Thymus (tissue), 14 donors: ENCODE measurements at places on chromosomes 2 and 18. TPM values are rescaled to one million over a fixed set of nuclear protein-coding genes. Genes with fewer than 3 reads are reported as not detected.

Gene SFT2D3
- 7.3 TPM for total RNA-seq

DNA sequence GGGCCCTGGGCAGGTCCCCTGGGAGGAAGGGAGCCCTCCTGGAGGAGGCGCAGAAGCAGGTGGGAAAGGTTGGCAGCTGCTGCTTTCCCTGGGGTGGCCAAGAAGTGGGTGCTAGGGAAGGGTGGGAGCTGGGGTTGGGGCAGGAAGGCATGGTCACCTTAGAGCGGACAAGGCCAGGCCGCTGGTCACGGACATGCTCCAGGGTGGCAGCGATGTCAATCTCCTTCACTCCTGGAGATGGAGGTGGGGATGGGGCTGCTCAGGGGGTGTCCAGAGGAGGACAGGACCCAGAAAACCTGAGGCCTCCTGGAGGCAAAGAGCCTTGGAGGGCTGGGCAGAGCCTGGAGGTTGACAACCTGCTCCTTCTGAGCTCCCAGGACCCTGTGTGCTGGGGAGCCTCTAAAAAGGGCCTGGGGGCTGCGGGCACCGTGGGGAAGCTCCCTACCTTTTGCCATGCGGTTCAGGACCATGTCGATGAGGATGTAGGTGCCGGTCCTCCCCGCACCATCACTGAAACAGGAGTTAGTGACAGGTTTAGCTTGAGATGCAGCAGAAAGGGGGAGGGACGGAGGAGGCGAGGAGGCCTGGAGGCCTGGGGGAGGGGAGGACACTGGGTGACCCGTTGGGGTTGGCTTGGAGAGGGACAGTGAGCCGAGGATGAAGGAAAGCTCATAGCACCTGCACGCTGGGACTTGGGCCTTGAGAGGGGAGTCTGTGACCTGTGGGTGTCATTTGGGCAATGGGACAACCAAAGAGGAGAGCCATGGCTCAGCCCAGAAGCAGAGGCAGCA lies 11.4 kb downstream of the DNAJB2 start:
- H3K4me3 ChIP-seq: no peak overlapping the region
- peaks cover 9% of the 10 kb centered on the region for H3K4me1 ChIP-seq
- no peak overlapping the region for H3K27ac ChIP-seq
- H3K36me3 ChIP-seq: peaks cover 10% of the 10 kb centered on the region

Gene DLX2
- total RNA-seq: 0.09 TPM

Gene MOGAT1
- total RNA-seq: not detected

GRCh38 chr18:79664525-79665125 lies 15.0 kb upstream of the CTDP1 start:
- H3K27me3 ChIP-seq: no peaks in the 10 kb centered on the region
- H3K4me1 ChIP-seq: no peaks in the 10 kb centered on the region
- no peak overlapping the region for H3K4me3 ChIP-seq
- no peak for DNase-seq

Gene ADD2
- total RNA-seq: 0.90 TPM

GRCh38 chr2:23385748-23386338 lies 864 bp downstream of the KLHL29 start:
- DNase-seq: no peak
- H3K36me3 ChIP-seq: no peaks in the 10 kb centered on the region
- H3K4me3 ChIP-seq: peak overlapping the region; percentile 24
- peak overlapping the region; percentile 18 for H3K27ac ChIP-seq
- H3K27me3 ChIP-seq: peaks cover 79% of the 10 kb centered on the region

DNA sequence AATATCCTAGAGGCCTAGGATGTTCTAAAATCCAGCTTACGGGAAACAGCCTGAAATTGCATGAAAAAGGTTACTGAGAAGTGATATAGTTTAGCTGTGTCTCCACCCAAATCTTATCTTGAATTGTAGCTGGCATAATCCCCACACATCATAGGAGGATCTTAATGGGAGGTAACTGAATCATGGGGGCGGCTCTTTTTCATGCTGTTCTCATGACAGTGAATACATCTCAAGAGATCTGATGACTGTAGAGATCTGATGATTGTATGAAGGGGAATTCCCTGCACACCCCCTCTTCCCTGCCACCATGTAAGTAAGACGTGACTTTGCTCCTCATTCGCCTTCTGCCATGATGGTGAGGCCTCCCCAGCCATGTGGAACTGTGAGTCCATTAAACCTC lies 385.6 kb upstream of the ID2 start:
- no peak overlapping the region for H3K27ac ChIP-seq
- no peaks in the 10 kb centered on the region for H3K4me1 ChIP-seq
- DNase-seq: no peak
- H3K36me3 ChIP-seq: no peaks in the 10 kb centered on the region

- H3K36me3 ChIP-seq: no peaks in the 10 kb centered on the region
- H3K4me3 ChIP-seq: no peak overlapping the region
- H3K4me1 ChIP-seq: no peaks in the 10 kb centered on the region
- peak; percentile 24 for DNase-seq
- H3K27me3 ChIP-seq: no peaks in the 10 kb centered on the region
Measured at GRCh38 chr2:45494275-45494977, 116.6 kb downstream of the SRBD1 start.

DNA sequence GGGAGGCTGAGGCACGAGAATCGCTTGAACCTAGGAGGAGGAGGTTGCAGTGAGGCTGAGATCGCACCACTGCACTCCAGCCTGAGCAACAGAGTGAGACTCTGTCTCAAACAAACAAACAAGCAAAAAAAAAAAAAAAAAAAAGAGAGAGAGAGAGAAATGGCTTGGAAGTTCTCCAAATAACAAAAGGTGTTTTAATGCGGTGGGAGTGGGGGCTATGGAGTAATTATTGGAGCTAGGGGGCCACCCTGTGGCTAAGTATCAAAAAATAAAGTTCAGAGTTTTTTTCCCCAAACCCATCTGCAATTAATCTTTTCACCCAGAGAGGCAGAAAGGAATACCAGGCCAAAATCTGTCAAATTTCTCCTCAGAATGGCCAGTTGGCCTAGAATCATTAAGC lies 23.0 kb upstream of the CEP68 start:
- H3K27ac ChIP-seq: no peak overlapping the region
- H3K27me3 ChIP-seq: no peaks in the 10 kb centered on the region
- H3K4me3 ChIP-seq: no peak overlapping the region
- no peak for DNase-seq
- H3K36me3 ChIP-seq: peaks cover 3% of the 10 kb centered on the region

- DNase-seq: no peak
- no peak overlapping the region for H3K27ac ChIP-seq
- no peaks in the 10 kb centered on the region for H3K27me3 ChIP-seq
- H3K36me3 ChIP-seq: no peaks in the 10 kb centered on the region
Measured at GRCh38 chr2:230885463-230886130, 20.9 kb downstream of the ITM2C start.

DNA sequence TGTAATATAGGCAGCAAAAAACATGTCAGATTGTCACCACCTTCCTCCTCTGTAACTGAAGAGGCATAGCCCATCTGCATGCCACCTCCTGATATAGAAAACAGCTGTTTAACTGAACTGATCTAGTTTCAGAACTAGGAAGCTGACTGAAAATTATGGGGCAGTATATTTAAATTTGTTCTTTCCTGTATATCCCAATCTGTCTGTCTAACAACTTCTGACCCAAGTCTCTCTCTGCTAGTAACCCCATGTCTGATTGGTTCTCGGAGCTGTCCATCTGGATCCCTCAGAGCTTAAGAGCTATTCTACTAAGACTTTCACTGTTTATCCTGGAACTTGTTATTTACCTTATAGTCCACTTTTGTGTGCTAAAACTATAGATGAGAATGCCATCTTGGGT lies 68.2 kb upstream of the SLC35G4 start:
- DNase-seq: no peak
- no peaks in the 10 kb centered on the region for H3K4me1 ChIP-seq
- no peak overlapping the region for H3K27ac ChIP-seq
- H3K4me3 ChIP-seq: no peak overlapping the region

Gene GAD1
- 1.0 TPM for total RNA-seq

DNA sequence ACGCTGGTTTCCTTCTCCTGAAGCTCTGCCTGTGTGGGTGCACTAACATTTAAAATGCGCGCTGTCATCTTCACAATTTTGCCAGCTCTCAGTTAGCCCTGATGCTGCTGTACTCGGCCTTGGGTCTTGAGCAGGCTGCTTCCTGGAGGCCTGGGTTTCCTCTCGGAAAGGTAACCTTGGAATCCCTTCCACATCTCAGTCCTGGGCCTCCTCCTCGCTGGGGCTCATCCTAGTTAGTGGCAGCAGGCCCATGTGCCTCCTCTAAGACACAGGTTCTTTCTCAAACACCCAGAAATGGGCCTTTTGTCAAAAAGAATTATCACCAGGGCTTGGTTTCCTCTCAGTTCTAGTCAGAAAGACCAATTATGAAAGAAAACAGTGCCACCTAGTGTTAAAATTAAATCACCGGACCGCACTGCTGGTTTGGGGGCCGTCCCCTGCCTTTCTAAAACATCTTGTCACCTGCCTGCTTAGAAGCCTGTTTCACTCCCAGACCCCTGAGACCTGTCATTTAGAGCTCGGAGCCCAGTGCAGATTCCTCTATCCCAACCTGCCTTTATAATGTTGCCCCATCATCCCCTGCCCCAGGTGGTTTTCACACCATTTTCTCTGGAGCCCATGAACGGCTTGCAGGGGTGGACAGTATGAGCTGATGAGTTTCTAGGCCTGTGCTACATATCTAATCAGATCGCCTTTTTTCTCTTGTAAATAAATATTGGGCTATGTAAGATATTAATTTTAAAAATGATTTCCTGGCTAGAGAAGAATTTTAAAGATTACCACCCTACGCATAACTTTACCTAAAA lies 42.4 kb downstream of the HK2 start:
- H3K27ac ChIP-seq: no peak overlapping the region
- H3K27me3 ChIP-seq: no peaks in the 10 kb centered on the region
- no peak overlapping the region for H3K4me3 ChIP-seq
- DNase-seq: peak; percentile 54
- H3K4me1 ChIP-seq: no peaks in the 10 kb centered on the region

Gene SLC5A7
- total RNA-seq: 0.05 TPM

Gene RTP5
- total RNA-seq: 0.66 TPM

Gene ST8SIA5
- total RNA-seq: 0.05 TPM

DNA sequence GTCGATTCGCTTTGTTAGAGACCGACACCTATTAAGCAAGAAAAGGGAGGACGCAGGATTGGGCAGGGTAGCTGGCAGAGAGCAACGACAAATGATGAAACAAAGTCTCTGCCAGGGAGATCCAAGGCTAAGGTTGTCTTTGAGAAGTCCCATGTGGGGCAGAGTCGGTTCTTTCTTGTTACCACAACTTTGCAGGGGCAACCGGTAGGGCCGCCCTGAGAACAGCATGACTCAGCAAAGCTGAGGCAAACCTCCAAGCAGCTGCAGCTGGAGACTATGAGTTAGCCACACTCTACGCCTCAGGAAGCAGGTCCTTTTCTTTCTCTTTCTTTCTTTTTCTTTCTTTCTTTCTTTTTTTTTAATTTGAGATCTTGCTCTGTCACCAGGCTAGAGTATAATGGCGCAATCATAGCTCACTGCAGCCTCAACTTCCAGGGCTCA lies 452.3 kb upstream of the ID2 start:
- H3K36me3 ChIP-seq: no peaks in the 10 kb centered on the region
- H3K4me3 ChIP-seq: no peak overlapping the region
- peak overlapping the region; percentile 63 for H3K27ac ChIP-seq
- H3K27me3 ChIP-seq: no peaks in the 10 kb centered on the region
- H3K4me1 ChIP-seq: peaks cover 18% of the 10 kb centered on the region

GRCh38 chr2:122737429-122738077 lies 982.1 kb downstream of the TSN start:
- no peak for DNase-seq

Gene SERPINB13
- total RNA-seq: 0.99 TPM

Gene NETO1
- total RNA-seq: 0.33 TPM

- H3K4me1 ChIP-seq: peaks cover 25% of the 10 kb centered on the region
- no peak overlapping the region for H3K27ac ChIP-seq
- no peak overlapping the region for H3K4me3 ChIP-seq
- peaks cover 74% of the 10 kb centered on the region for H3K36me3 ChIP-seq
- no peaks in the 10 kb centered on the region for H3K27me3 ChIP-seq
Measured at GRCh38 chr2:239966853-239967552, 58.1 kb downstream of the NDUFA10 start.

- no peaks in the 10 kb centered on the region for H3K27me3 ChIP-seq
- no peak overlapping the region for H3K4me3 ChIP-seq
- no peaks in the 10 kb centered on the region for H3K4me1 ChIP-seq
- H3K27ac ChIP-seq: no peak overlapping the region
Measured at GRCh38 chr2:142714600-142714999, 162.9 kb upstream of the KYNU start.

DNA sequence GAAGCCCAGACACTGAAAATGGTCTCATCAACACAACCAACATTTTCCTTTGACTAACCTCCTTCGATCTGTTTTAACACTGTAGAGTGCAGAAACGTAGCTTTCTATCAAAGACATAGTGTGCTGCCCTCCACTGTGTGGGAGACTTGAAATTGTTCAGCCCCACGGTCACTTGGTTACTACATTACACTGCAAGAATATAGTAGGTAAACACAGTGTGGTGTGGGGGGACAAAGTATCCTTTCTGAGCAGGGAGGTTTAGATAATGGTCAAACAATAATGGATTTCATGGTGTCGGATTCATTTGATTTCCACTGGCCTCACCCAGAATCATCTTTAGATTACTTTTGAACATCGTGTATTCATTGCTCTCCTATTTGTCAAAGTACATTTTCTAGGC lies 181.0 kb downstream of the ERBB4 start:
- DNase-seq: no peak
- H3K27ac ChIP-seq: no peak overlapping the region
- H3K4me1 ChIP-seq: no peaks in the 10 kb centered on the region
- H3K36me3 ChIP-seq: no peaks in the 10 kb centered on the region
- no peaks in the 10 kb centered on the region for H3K27me3 ChIP-seq

DNA sequence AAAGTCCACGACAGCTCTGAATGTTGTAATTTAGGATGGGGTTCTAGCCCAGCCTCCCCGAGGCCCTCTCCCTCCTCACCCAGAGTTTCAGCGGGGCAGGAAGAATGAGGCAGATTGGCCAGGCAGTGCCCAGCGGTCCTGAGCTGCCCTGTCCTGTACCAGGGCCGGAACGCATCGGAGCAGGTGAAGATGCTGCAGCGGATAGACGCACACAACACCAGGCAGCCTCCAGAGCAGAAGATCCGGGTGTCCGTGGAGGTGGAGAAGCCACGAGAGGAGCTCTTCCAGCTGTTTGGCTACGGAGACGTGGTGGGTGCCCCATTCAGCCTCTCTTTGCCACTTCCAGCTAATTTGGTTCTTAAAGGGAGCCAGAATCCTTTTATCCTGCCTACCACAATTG lies 10.8 kb downstream of the KHK start:
- H3K27me3 ChIP-seq: peaks cover 2% of the 10 kb centered on the region
- H3K36me3 ChIP-seq: no peaks in the 10 kb centered on the region
- peaks cover 11% of the 10 kb centered on the region for H3K4me1 ChIP-seq
- no peak for DNase-seq

GRCh38 chr18:35827903-35828275 lies 144.6 kb upstream of the RMP24 start:
- no peaks in the 10 kb centered on the region for H3K36me3 ChIP-seq
- H3K27ac ChIP-seq: no peak overlapping the region
- H3K4me3 ChIP-seq: no peak overlapping the region
- DNase-seq: no peak
- no peaks in the 10 kb centered on the region for H3K27me3 ChIP-seq

Gene ICOS
- 67.8 TPM for total RNA-seq

DNA sequence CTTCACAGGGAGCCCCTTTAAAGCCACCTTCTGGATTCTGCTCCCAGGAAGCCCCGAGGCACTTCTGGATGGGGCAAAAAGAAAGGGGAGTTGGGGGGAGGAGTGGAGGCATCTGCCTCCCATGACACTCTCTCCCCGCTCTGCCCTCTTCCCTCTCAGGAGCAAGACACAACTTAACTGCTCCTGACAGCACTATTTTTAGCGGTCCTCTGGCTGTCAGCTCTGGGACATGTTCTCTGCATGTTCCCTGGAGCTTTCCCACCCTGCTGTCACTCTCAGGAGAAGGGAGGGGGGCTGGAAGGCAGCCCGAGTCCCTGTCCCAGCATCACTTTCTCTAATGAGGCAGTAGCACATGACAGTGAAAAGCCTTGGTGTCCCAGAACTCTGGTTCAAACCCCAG lies 32.3 kb downstream of the PLB1 start:
- H3K27me3 ChIP-seq: no peaks in the 10 kb centered on the region
- H3K27ac ChIP-seq: no peak overlapping the region
- no peaks in the 10 kb centered on the region for H3K4me1 ChIP-seq
- no peaks in the 10 kb centered on the region for H3K36me3 ChIP-seq
- H3K4me3 ChIP-seq: no peak overlapping the region
